ENCODE measurements at places on chromosomes 4 and X.

GRCh38 chrX:69117876-69118526, 47.3 kb downstream of the PJA1 start:
- DNase-seq: no peak

DNA sequence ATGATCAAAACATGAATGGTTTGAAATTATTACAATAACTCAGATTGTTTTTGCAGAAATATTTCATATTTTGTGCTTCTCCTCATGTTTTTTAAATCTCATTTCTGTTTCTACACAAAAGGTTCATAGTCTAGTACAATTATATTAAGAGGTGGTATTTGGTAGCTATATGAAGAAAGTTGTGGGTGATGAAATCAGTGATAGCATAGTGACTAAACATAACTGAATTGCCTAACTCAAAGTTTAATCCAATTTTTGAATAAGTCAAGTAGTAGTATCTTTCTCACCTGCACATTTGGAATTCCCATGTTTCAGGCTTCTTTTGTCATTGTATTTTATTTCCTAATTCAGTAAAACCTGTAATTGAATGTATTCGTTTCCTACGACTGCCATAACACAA, 648.7 kb downstream of the GRID2 start:
- no peak for DNase-seq

- DNase-seq: no peak
These were observed 323.0 kb upstream of the BOD1L1 start for GRCh38 chr4:13950491-13950890.

GRCh38 chr4:169791527-169792156, 33.9 kb upstream of the HPF1 start:
- no peak for DNase-seq

GRCh38 chr4:153295131-153295755, 49.2 kb upstream of the MND1 start:
- DNase-seq: no peak

- no peak for DNase-seq
These were observed 313.1 kb downstream of the CBLL2 start for GRCh38 chrX:22585831-22586230.

GRCh38 chr4:111720866-111721265, 424.4 kb upstream of the FAM241A start:
- DNase-seq: no peak

GRCh38 chr4:36214735-36215485, 29.4 kb downstream of the ARAP2 start:
- no peak for DNase-seq

DNA sequence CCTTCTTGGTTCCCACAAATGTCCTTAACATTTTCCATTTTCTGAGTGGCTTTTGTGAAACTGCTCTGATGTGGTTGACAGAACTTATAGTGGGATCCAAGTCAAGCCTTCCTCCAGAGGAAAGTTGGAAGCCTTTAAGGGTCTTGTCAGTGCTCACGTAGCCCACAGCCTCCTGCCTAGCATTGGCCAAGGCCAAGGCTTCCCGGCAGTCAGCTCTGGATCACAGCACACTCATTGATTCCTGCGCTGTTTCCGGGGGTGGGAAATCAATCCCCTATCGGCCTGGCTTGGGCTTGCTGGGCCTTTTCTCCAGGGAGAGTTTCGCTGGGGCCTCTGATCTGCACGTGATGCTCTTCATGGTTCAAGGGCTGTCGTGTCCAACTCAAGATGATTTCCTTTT, 76.1 kb downstream of the SLC9A6 start:
- DNase-seq: no peak

- no peak for DNase-seq
These were observed 129.5 kb downstream of the KCTD8 start for GRCh38 chr4:44319129-44319528.

DNA sequence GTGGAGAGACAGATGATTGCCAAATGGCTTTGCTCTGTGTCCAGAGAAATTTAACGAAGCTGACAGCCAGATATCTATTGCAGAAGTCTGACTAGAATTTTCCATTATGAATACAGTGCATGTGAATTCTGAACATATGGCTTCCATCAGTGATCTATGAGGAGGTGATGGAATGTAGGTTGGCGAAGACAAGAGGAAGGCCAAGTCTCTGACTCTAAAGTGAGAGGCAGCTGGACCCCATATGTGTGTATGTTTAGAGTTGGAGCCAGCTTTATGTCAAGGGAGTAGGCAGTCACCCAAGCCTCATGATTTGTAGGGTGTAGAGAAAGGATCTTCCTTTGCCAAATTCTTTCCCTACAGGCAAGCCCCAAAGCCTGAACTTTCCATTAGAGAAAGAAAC, 76.2 kb upstream of the TEX13D start:
- DNase-seq: no peak

GRCh38 chrX:85379174-85379907, at the start of gene POF1B:
TSS of gene POF1B (minus strand) at chrX:85379665. CDS start at chrX:85379454, 211 bp downstream.
- no peak for DNase-seq

DNA sequence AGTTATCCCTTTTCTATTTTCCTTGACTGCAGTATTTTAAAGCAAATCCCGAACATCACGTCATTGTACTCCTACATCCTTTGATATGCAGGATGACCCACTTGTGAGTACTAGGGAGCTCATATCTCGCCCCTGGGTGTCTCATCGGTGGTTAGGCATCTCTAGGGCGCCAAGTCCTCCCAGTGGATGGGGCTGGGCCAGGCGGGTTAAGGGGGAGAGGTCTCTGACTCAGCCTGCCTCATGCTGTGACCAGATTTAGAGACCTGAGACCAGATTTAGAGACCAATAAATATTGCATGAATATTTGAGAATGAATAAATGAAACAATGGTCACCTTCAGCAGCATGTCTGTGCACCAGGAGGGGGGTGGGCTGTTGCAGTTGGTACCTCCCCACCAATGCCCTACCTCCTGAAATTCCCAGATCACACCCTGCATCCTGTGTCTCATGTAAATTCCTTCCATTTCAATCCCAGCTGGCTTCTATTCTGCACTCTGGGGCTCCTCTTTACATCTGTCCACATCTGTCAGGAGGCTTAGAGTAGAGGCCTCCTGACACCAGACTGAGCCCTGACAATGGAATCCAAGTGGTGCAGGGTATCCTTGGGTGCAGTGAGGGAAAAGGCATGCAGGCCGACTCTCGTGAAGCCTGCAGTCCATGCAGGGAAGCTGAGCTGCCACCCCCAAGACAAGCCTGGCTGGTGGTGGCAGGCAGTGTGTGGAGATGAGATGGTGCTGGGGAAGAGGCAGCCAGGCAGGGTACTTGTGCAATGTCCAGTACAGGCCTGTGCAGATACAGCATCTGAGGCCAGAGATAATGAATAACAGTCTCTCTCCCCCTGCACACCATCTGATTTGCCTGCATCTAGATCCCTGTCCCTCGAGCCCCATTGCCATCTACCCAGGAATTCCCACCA, 5.2 kb downstream of the APLN start:
- DNase-seq: no peak
